ENCODE measurements at places on chromosomes 2 and 18. TPM values are rescaled to one million over a fixed set of nuclear protein-coding genes. Genes with fewer than 3 reads are reported as not detected.

GRCh38 chr2:68250652-68251186 is 1.6 kb downstream of the PPP3R1 start:
- DNase-seq = no peak
- no peaks in the 10 kb centered on the region for H3K4me1 ChIP-seq
- peaks cover 2% of the 10 kb centered on the region for H3K27me3 ChIP-seq
- peak overlapping the region; percentile 99 for H3K27ac ChIP-seq
- no peaks in the 10 kb centered on the region for H3K36me3 ChIP-seq

LYG2 gene
- total RNA-seq = not detected

FAP gene
- 65.8 TPM for total RNA-seq

ALK gene
- total RNA-seq = 0.30 TPM

DNA sequence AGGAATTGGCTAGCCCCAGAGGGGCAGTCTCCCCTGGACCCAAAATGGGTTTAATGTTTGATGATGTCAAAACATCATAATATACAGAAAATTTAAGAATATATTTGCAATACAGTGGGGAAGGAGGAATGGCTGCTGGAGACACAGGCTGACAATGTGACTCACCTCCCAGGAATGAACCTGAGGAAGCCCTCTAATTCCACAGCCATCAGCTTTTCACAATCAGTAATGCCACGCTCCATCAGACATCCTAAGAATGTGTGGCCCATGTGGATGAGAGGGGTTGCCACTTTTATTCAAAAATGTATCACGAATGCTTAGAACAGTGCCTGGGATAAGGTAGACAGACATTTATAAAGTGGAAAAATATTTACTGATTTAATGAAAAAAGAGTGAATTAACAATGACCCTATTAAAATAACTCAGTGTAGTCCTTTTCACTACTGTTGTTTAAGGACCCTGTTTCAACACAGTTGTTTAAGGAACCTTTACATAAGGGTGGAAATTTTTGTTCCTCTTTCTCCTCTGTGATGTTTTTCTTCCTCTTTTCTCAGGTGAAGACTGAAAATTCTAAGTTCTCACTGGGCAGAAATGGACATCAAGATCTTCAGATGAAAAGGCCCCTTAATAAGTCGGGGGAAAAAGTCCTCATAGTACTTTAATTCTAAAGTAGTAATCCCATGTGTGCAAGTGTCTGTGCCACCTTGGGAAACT is 17.5 kb upstream of the TMEM163 start:
- H3K4me3 ChIP-seq = no peak overlapping the region
- H3K27ac ChIP-seq = no peak overlapping the region
- no peaks in the 10 kb centered on the region for H3K36me3 ChIP-seq
- no peak for DNase-seq
- no peaks in the 10 kb centered on the region for H3K4me1 ChIP-seq

- no peaks in the 10 kb centered on the region for H3K27me3 ChIP-seq
- no peak overlapping the region for H3K4me3 ChIP-seq
- no peaks in the 10 kb centered on the region for H3K36me3 ChIP-seq
- no peaks in the 10 kb centered on the region for H3K4me1 ChIP-seq
- no peak overlapping the region for H3K27ac ChIP-seq
Measured at GRCh38 chr18:79406708-79407107, 11.0 kb downstream of the NFATC1 start.

ARHGEF4 gene
- 6.9 TPM for total RNA-seq

- DNase-seq = peak; percentile 58
- H3K36me3 ChIP-seq = no peaks in the 10 kb centered on the region
- no peak overlapping the region for H3K27ac ChIP-seq
- H3K27me3 ChIP-seq = no peaks in the 10 kb centered on the region
Measured at GRCh38 chr2:105515581-105516415, 116.9 kb upstream of the FHL2 start.

EPB41L3 gene
- total RNA-seq = 116 TPM

- H3K27ac ChIP-seq = no peak overlapping the region
- H3K4me3 ChIP-seq = no peak overlapping the region
- H3K4me1 ChIP-seq = no peaks in the 10 kb centered on the region
- H3K27me3 ChIP-seq = no peaks in the 10 kb centered on the region
Measured at GRCh38 chr18:34039201-34039600, 185.5 kb downstream of the NOL4 start.

DNA sequence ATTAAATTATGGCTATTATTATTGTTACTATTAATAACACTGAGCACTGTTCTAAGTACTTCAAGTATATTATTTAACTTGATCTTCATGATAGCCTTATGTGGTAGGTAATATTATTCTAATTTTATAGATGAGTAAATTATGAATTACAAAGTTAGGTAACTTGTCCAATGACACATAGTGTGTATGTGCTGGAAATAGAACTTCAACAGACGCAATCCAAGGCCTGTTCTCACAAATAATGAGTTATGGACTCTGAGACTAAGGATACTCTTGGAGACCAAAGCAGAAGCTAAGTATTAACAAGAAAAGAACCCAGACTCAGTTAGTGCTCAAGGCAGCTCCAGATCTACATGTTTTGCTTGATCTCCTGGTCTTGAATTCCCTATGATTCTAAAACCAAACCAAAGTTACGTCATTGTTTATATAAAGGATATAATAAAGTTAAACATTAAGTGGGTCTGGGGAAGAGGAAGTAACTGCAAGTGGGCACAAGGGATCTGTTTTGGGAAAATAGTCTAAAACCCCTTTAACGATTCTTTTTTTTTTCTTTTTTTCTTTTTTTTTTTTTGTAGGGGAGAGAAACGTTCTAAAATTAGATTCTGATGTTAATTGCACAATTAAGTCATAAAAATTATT is 211.3 kb downstream of the ERBB4 start:
- no peaks in the 10 kb centered on the region for H3K27me3 ChIP-seq
- H3K4me3 ChIP-seq = no peak overlapping the region
- H3K36me3 ChIP-seq = no peaks in the 10 kb centered on the region
- H3K27ac ChIP-seq = no peak overlapping the region

APOB gene
- total RNA-seq = 4.7 TPM

GRCh38 chr2:4938206-4938605 is 754.0 kb upstream of the SOX11 start:
- H3K27me3 ChIP-seq = no peaks in the 10 kb centered on the region
- H3K36me3 ChIP-seq = no peaks in the 10 kb centered on the region

DNA sequence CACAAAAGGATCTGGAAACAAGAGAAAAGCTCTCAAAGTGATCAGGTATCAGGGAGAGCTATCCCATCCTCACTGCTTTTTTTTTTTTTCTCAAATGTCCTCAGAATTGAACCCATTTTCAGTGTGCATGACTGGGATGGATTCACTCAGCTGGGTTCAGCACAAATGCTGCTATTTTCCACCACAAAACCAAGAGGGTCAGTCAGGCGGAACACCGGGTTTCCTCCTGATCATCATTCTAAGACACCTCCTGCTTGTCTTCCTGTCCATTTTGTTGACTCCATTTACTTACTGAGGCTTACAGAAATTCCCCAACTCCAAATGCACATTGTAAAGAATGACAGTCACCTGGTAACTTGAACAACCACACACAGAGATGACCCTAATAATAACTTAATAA is 39.9 kb downstream of the CYRIA start:
- no peak overlapping the region for H3K4me3 ChIP-seq
- peaks cover 3% of the 10 kb centered on the region for H3K36me3 ChIP-seq
- no peak for DNase-seq
- no peaks in the 10 kb centered on the region for H3K27me3 ChIP-seq

MC4R gene
- not detected for total RNA-seq

- no peak overlapping the region for H3K4me3 ChIP-seq
- DNase-seq = no peak
- no peaks in the 10 kb centered on the region for H3K4me1 ChIP-seq
- no peaks in the 10 kb centered on the region for H3K36me3 ChIP-seq
- no peaks in the 10 kb centered on the region for H3K27me3 ChIP-seq
- no peak overlapping the region for H3K27ac ChIP-seq
Measured at GRCh38 chr2:105376789-105377240, 22.0 kb downstream of the FHL2 start.

ANTXR1 gene
- 358 TPM for total RNA-seq

DNA sequence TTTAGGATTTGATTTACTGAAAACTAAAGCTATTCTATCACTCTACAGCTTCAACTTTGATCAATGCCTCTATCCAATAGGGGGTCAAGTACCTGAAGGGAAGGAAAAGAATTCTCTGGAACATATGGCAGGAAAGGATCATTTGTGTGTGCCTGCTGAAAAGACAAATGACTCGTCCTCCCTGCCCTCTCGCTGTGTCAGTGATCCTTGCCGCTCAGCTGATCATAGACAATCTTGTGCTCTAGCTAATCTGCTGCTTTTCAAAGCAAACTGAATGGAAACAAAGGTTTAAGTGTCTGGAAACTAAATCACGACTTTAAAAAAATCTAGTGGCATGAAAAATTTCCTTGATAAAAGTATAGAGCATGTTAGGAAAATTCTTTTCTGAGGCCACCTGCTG is 75.6 kb upstream of the CPO start:
- H3K4me1 ChIP-seq = no peaks in the 10 kb centered on the region
- H3K4me3 ChIP-seq = no peak overlapping the region
- no peaks in the 10 kb centered on the region for H3K27me3 ChIP-seq
- no peak overlapping the region for H3K27ac ChIP-seq

HOXD3 gene
- 9.8 TPM for total RNA-seq

GRCh38 chr2:232363784-232364615 is 14.6 kb upstream of the ALPP start:
- H3K4me1 ChIP-seq = no peaks in the 10 kb centered on the region
- H3K36me3 ChIP-seq = no peaks in the 10 kb centered on the region
- H3K27ac ChIP-seq = no peak overlapping the region
- H3K27me3 ChIP-seq = no peaks in the 10 kb centered on the region

GRCh38 chr2:25981596-25982272 is 563 bp downstream of the KIF3C start:
- H3K36me3 ChIP-seq = no peaks in the 10 kb centered on the region
- DNase-seq = no peak
- H3K4me1 ChIP-seq = peaks cover 5% of the 10 kb centered on the region
- H3K4me3 ChIP-seq = peak overlapping the region; percentile 83

Data from aorta (tissue), 5 donors.